ENCODE measurements at places on chromosomes 4 and X. TPM values are rescaled to one million over a fixed set of nuclear protein-coding genes. Genes with fewer than 3 reads are reported as not detected.

DNA sequence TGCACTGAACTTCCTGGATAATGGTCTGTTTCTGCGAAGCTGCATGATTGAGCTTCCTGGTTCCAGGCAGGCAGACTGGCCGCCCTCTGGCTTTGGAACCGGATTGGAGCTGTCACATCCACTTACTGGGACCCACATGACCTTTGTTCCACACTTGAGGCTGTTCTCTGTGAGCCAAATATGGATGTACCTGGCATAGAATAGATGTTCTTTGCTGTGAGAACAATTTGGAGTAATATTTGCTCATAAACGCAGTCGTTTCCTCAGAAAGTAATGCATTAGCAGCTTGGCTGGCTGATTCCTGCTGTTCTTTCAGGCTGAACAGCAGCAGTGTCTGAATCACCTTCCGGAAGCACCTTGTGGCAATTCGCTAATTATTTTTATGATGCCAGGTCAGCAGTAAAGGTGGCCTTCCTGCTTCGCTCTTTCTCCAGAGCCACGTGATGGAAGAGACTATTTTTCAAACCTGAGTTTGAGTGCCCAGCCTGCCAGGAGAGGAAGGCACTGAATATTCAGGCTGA, 78.1 kb upstream of the BOD1L1 start:
- no peaks in the 10 kb centered on the region for H3K4me1 ChIP-seq
- peak overlapping the region; percentile 62 for H3K27ac ChIP-seq
- H3K36me3 ChIP-seq: no peaks in the 10 kb centered on the region
- no peaks in the 10 kb centered on the region for H3K27me3 ChIP-seq

DNA sequence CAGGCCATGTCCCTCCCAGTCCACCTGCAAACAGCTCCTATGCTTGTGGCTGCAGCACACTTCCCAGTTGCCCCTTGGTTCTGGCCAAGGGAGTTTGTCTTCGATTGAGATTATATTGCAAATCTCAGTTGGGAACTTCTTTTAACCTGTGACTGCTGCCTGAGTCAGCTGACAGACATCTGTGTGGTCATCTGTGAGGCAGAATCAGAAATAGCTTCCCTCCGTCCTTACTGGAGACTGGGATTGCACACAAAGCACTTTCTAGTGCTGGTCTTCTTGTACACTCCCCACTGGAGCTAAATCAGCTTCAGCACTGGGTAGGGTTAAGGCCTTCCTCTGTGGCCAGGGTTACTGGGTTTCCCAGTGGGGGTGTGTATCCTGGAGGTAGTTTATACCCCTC, 34.3 kb downstream of the ZNF330 start:
- H3K27ac ChIP-seq: no peak overlapping the region
- no peaks in the 10 kb centered on the region for H3K27me3 ChIP-seq
- DNase-seq: no peak
- H3K4me1 ChIP-seq: no peaks in the 10 kb centered on the region

DNA sequence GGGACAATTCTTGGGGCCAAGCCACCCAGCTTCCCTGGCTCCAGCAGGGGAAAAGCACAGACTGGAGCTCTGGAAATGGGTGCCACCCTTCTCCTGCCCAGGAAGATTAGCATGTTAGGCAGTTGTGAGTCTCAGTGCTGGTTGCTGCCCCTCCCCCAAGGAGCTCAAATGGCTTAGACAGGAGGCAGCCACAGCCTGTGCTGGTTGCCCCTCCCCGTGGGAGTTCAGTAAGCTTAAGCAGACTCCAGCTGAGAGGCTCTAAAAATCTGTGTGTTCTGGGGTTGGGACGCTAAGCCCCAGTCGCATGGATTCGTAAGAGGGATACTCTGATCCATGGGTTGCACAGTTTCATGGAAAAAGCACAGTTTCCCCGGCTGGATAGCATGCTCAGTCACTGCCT, 92.7 kb upstream of the NDST3 start:
- no peak overlapping the region for H3K27ac ChIP-seq
- no peaks in the 10 kb centered on the region for H3K4me1 ChIP-seq
- no peak for DNase-seq
- no peak overlapping the region for H3K4me3 ChIP-seq
- no peaks in the 10 kb centered on the region for H3K27me3 ChIP-seq

DNA sequence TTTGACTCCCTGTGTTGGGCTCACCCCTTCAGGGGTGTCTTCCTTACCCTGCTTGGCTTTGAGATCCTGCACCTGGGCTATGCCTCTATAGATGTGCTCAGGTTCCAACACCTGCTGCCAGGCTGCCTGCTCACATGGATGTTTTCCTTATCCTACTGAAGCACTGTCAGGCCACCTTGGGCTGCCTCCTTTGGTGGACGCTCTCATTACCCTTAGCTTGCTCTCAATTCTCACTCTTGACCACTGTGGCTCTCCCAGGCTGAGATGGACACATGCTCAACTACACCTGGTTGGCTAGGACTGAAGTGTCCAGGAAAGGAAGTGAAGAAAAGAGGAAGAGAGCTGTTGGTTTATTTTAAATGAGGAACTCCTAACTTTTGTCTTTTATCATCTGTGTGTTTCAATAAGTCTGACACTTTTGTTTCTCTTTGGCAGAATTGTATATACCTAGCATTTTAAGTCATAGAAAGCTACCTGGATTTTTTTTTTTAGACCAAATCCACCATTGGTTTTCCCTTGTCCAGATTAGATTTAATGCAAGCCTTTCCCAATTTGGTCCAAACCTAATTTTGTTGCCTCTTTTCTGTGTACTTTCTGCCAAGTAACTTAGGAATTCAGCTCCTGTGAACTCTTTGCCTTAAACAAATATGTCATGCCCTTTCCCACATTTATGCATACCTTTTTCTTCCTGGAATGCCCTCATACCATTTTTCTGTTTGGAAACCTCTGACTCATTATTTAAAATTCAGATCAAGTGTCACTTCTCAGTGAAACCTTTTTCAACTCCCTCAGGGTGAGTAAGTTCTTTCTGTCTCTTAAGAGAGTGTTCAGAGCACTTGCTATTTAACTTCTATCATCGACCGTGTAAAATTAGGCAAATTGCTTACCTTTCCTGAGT, 175.8 kb downstream of the GC start:
- no peaks in the 10 kb centered on the region for H3K36me3 ChIP-seq
- no peaks in the 10 kb centered on the region for H3K4me1 ChIP-seq
- H3K27ac ChIP-seq: no peak overlapping the region
- DNase-seq: no peak
- H3K4me3 ChIP-seq: no peak overlapping the region

DNA sequence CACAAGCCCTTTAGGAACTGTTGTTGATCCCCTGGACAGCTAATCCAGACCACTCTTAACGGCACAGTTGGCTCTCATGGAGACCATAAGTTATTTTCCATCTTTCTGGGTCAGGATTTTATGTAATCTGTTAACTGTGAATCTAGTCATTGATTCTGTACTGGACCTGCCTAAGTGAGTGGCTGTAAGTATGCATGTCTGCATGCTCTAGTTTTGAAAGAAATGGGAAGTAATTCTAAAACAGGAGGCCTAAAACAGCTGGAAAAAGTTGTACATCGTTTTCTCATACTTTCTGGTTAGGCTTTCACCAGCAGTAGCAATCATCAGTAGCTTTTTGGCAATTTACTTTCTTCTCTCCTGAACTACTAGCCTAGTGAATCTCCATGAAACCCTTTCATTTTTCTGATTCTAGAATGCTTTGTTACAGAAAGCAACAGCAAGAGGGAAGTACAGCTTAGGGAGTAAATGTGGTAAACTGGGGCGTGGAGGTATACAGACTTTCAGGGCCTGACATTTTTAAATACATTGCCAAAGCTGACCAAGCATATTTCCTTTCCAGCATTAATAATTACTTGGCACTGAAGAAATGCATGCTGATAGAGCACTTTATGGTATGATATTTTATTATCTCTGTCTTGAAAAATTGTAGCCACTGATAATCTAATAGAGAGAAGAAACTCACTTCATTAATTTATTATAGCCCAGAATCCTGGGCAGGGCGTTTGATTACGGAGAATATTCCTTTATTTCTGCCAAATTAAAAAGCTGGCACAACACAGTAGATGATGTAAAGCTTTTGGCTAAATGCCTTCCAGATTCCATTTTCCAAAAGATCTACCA, 202.7 kb downstream of the BANK1 start:
- H3K27me3 ChIP-seq: no peaks in the 10 kb centered on the region
- H3K36me3 ChIP-seq: no peaks in the 10 kb centered on the region
- H3K4me1 ChIP-seq: no peaks in the 10 kb centered on the region
- H3K27ac ChIP-seq: no peak overlapping the region

GRCh38 chr4:1809754-1810502, 16.8 kb downstream of the FGFR3 start:
- H3K36me3 ChIP-seq: no peaks in the 10 kb centered on the region
- DNase-seq: peak; percentile 76
- H3K4me3 ChIP-seq: no peak overlapping the region

DNA sequence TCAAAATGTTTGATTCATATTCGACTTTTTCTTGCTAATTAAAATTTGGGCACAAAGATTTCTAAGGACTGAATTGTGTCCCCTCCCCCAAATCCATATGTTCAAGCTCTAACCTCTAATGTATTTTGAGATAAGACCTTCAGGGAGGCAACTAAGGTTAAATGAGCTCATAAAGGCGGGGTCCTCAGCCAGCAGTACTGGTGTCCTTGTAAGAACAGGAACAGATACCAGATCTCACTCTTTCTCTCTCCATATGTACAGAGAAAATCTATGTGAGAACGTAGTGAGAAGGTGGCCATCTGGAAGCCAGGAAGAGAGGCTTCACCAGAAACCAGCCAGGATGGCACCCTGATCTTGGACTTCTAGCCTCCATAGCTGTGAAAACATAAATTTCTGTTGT, 116.9 kb downstream of the VEGFC start:
- no peak for DNase-seq
- no peaks in the 10 kb centered on the region for H3K27me3 ChIP-seq
- H3K4me1 ChIP-seq: no peaks in the 10 kb centered on the region
- no peak overlapping the region for H3K27ac ChIP-seq
- no peaks in the 10 kb centered on the region for H3K36me3 ChIP-seq

DNA sequence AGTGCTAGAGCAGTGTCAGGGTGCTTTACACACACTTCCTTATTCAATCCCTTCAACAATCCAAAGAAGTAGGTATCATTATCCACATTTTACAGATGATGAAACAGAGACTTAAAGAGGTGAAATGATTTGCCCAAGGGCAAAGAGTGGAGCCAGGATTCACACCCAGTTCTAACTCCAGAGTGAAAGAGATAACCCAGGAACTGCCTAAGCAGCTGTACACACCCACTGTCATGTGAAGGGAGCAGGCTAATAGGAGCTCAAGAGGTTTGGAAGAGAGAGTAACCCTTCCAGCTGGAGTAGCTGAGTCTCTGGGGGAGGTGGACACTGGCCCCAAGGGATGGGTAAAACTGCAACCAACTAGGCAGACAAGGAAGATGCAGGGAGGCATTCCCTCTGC, 92.5 kb downstream of the FBXL5 start:
- H3K27ac ChIP-seq: no peak overlapping the region
- H3K27me3 ChIP-seq: no peaks in the 10 kb centered on the region
- DNase-seq: no peak

DNA sequence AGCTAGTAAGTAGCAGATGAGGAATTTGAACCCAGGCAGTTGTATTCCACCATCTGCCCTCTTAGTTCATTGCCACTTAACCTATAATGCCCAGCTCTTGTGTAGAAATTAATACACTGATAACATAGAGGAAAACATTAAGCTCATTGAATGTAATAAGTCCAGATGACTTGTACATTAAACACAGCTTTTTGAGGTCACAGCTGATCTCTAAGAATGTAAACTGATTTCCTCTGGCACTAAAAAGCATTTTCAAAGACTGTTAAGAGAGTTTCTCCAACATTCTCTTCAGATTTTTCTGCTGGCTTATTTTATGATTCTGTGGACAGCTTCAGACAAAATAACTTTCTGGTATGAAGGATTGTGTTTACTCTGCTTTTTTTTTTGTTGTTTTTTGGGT, 42.7 kb downstream of the HPRT1 start:
- H3K4me1 ChIP-seq: no peaks in the 10 kb centered on the region
- no peak overlapping the region for H3K27ac ChIP-seq
- no peaks in the 10 kb centered on the region for H3K36me3 ChIP-seq
- H3K4me3 ChIP-seq: no peak overlapping the region
- no peak for DNase-seq
- no peaks in the 10 kb centered on the region for H3K27me3 ChIP-seq

DNA sequence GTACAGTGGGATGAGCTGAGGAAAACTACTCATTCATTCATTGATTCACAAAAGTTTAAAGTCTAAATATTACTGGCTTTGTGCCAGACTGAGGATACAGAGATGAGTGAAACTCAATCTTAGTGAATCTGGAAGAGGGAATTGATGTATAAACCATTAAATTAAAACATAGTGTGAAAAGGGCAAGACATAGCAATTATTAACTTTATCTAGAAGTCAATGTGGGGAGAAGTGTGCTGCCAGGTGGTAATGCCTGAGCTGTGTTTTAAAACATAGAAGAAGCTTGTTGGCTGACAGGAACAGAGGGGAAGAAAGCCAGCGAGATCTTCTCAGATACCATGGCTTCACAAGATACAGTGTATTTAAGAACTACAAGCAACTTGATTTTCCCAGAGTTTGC, 153.4 kb downstream of the BMPR1B start:
- no peaks in the 10 kb centered on the region for H3K4me1 ChIP-seq
- H3K36me3 ChIP-seq: no peaks in the 10 kb centered on the region
- no peak overlapping the region for H3K4me3 ChIP-seq
- DNase-seq: no peak

GRCh38 chr4:128869776-128870509, 60.4 kb downstream of the JADE1 start:
- H3K4me1 ChIP-seq: no peaks in the 10 kb centered on the region
- H3K27ac ChIP-seq: no peak overlapping the region
- no peaks in the 10 kb centered on the region for H3K27me3 ChIP-seq
- no peak for DNase-seq
- H3K4me3 ChIP-seq: no peak overlapping the region

GRCh38 chr4:95107004-95107403, 349.2 kb downstream of the BMPR1B start:
- H3K36me3 ChIP-seq: no peaks in the 10 kb centered on the region
- H3K27ac ChIP-seq: no peak overlapping the region
- no peak for DNase-seq
- no peaks in the 10 kb centered on the region for H3K4me1 ChIP-seq

GRCh38 chr4:40515037-40515397, 114.6 kb downstream of the RBM47 start:
- H3K27ac ChIP-seq: peak overlapping the region; percentile 87
- peak overlapping the region; percentile 46 for H3K4me3 ChIP-seq
- H3K27me3 ChIP-seq: no peaks in the 10 kb centered on the region
- H3K36me3 ChIP-seq: no peaks in the 10 kb centered on the region
- no peak for DNase-seq

DNA sequence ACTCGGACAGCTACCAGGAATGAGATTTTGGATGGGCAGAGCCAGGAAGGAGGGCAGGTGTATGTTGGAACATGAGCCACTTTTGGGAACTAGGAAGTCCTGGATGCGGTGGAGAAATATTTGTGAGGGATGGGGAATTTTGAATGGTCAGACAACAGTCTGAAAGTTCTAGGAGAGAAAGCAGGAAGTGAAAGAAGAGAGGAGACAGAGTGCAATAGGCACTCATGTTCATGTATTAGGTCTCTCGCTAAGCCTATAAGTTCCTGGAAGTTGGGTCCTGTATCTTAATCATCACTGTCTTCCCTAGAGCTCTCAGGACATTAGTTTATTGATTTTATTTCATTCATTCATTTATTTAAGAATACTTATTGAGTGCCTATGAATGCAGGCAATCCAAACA, 65.7 kb upstream of the CITED1 start:
- no peak overlapping the region for H3K27ac ChIP-seq
- no peaks in the 10 kb centered on the region for H3K36me3 ChIP-seq
- no peaks in the 10 kb centered on the region for H3K4me1 ChIP-seq
- no peaks in the 10 kb centered on the region for H3K27me3 ChIP-seq
- DNase-seq: no peak

HSD17B13 gene
- total RNA-seq: 1.1 TPM

SMARCA1 gene
- 8.6 TPM for total RNA-seq

SAGE1 gene
- 0.07 TPM for total RNA-seq

IL3RA gene
- total RNA-seq: 2.1 TPM

C4orf54 gene
- 0.27 TPM for total RNA-seq

USP51 gene
- 0.49 TPM for total RNA-seq

SNCA gene
- total RNA-seq: 5.7 TPM

SLC38A5 gene
- total RNA-seq: 18.8 TPM

SCRG1 gene
- 0.80 TPM for total RNA-seq
